Activated T-helper 2 cell treated with anti-CD3 and anti-CD28 coated beads, Interferon-gamma antibody, Interleukin-2, Interleukin-4, amounts not matched to agents 10 μg/mL and 5 μg/mL and 100 μg/mL, durations not matched to agents 14 hours and 24 hours and 36 hours (primary cell): ENCODE measurements at places on chromosomes 3 and 15. TPM values are rescaled to one million over a fixed set of nuclear protein-coding genes. Genes with fewer than 3 reads are reported as not detected.

OR4F15 gene
- not detected in 2 replicates for total RNA-seq

MYLK gene
- 0.16 TPM in 1 of 2 replicates, not detected in the other for total RNA-seq

DNA sequence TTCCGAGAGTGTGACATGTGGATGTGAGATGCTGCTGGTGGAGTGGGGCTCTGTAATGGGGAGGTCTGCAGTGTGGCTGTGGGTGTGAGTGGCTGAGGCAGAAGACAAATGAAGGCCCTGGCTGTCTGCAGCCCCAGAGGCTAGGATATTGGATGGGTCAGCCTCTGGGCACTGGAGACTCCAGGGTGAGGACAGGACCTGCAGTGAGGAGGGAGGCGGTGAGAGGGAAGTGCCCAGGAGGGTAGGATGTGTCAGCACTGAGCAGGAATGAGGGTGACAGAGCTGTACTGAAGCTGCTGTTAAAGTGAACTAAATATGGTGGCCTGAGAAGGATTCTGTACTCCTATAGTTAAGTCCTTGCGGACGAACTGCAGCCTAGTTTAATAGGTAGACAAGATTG is 27.3 kb upstream of the PXYLP1 start:
- DNase-seq, result no peak
- H3K4me1 ChIP-seq, result no peaks in the 10 kb centered on the region
- no peak overlapping the region for H3K4me3 ChIP-seq
- peaks cover 45% of the 10 kb centered on the region for H3K27me3 ChIP-seq
- no peak overlapping the region for H3K27ac ChIP-seq

RBP2 gene
- not detected in 2 replicates for total RNA-seq

- peaks cover 42% of the 10 kb centered on the region for H3K4me1 ChIP-seq
- no peak overlapping the region for H3K27ac ChIP-seq
- peaks cover 12% of the 10 kb centered on the region for H3K36me3 ChIP-seq
- H3K27me3 ChIP-seq, result no peaks in the 10 kb centered on the region
- H3K4me3 ChIP-seq, result no peak overlapping the region
These were observed 4.6 kb downstream of the SNAP23 start for GRCh38 chr15:42499858-42500609.

ARID3B gene
- 35.6 and 41.2 TPM in 2 replicates for total RNA-seq

CNTN6 gene
- total RNA-seq, result not detected in 2 replicates

CCDC191 gene
- 0.68 and 0.76 TPM in 2 replicates for total RNA-seq

DIS3L gene
- 49.8 and 56.3 TPM in 2 replicates for total RNA-seq

MYO5C gene
- 0.32 and 0.64 TPM in 2 replicates for total RNA-seq

CCR2 gene
- total RNA-seq, result 1.1 TPM in 2 replicates

CCR8 gene
- total RNA-seq, result 11.3 and 12.2 TPM in 2 replicates

SAMMSON gene
- not detected in 2 replicates for total RNA-seq

EPHB1 gene
- 0.71 and 1.5 TPM in 2 replicates for total RNA-seq
